ENCODE measurements at places on chromosomes 7 and 10.

- DNase-seq, result no peak
Observed at GRCh38 chr7:40047661-40048060, 86.8 kb downstream of the MPLKIP start.

GRCh38 chr10:99431190-99431760 lies 851 bp upstream of the GOT1 start:
- peak; percentile 90 for DNase-seq

DNA sequence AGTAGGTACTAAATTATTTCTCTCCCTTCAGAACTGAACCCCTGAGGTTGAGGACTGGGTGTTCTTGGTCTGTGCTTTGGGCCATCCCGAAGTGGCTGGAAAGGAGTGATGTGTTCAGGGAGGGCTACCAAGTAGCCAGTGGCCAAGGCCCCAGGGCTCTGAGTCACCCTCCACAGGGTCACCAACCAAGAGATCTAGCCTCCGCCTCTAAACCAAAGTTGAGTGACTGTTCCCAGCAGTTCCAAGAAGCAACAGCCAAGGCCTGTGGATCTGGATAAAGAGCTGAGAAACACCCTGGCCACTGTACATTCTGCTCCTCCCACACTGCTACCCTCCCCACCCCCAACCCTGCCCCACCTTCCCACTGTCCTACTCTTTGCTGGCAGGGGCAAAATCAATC lies 35.5 kb upstream of the KCNMA1 start:
- DNase-seq, result no peak

DNA sequence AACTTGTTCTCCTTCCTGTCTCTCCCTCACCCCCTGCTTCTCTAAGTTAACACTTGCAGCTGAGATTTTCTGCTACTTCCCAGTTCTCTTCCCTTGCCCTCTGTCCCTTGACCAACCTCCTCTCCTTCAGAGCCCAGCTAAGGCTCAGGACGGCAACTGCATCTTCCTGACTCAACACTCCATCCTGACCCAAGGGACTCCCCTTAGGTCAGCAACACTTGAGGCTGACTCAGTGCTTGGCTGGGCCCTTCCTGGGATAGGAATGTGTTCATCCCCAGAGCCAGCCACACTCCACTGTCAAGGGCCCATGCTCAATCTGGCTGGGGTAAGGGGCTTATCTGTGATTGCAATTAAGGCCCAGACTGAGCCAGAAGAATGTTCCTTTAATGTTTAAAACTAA lies 3.4 kb downstream of the CALHM2 start:
- DNase-seq, result peak; percentile 72

- peak; percentile 22 for DNase-seq
Observed at GRCh38 chr10:27568196-27569175, 64.4 kb downstream of the RAB18 start.

- DNase-seq, result no peak
Observed at GRCh38 chr7:14400271-14400670, 410.8 kb upstream of the ETV1 start.

GRCh38 chr7:106219170-106219569 lies 65.6 kb downstream of the NAMPT start:
- DNase-seq, result no peak

- DNase-seq, result no peak
Observed at GRCh38 chr7:114345494-114345893, 69.1 kb upstream of the FOXP2 start.

- no peak for DNase-seq
Observed at GRCh38 chr10:98400482-98400881, 14.5 kb downstream of the PYROXD2 start.

DNA sequence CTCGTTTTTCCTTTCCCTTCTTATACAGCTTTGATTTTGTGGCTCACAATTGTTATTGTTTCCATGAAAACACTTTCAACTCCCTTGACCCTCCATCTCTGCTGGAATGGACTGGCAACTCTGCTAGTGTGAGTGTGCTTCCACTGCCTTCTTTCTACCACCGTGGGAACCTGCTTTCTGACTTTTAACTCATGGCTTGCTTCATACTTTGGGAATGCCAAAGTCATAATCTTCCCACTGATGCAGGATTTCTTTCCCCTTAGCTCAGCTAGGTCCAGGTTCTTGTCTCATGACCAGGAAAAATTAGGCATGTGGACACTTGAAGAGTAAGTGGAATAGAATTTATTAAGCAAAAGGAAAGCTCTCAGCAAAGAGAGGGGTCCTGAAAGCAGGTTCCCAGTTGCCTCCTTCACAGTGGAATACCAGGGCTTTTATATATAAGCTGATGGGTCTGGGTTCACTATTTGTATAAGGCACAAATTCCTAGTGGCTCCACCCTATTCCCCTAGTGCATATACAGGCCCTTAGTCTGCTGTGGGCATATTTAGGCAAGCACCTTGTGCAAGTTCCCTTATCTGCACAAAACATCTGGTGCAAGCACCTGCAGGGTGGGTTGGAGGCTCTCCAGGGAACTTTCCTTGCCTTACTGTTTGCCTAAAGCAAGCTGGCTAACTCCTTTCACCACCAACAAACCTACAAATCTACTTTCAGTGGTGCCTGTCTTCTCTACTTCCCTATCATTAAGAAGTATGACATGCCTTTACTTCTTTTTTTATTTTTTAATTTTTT lies 119.5 kb downstream of the CFAP58 start:
- no peak for DNase-seq

DNA sequence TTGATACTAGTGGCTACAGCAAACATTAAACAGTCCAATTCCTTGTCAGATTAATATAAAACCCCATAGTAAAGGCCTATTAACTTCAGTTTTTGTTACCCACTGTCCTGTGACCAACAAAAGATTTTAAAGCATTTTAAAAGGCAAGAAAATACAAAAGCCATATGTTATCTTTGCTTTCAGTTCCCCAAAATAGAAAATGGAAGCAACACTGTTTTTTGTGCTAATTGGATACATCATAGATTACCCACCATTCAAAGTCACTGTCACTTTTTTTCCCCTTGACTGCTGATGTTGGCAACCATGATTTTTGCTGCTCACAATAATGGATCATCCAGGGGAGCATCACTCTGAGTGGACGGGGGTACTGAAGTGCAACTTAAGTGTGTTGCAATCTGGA lies 52.4 kb upstream of the TMEM140 start:
- no peak for DNase-seq

DNA sequence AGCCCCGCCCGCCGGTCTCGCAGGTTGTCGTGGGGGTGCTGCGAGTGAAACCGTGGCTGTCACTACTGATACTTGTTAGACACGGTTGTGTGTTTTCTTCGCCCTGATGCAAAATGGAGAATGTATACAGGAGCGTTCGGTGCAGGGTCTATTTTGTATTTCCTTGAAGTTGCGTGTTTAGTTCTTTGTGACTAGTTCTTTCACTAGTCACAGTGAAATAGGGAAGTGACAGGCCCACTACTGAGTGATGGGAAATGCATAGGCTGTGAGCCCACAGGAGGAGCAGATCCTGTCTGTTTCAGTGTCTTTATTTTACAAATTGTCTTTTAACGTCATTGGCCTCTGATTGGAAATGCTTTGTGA lies 675 bp downstream of the ABRAXAS2 start:
- DNase-seq, result peak; percentile 68

GRCh38 chr10:822661-823367 lies 108.7 kb downstream of the LARP4B start:
- peak; percentile 79 for DNase-seq

GRCh38 chr7:24778543-24779282 lies 21.4 kb upstream of the GSDME start:
- peak; percentile 92 for DNase-seq

DNA sequence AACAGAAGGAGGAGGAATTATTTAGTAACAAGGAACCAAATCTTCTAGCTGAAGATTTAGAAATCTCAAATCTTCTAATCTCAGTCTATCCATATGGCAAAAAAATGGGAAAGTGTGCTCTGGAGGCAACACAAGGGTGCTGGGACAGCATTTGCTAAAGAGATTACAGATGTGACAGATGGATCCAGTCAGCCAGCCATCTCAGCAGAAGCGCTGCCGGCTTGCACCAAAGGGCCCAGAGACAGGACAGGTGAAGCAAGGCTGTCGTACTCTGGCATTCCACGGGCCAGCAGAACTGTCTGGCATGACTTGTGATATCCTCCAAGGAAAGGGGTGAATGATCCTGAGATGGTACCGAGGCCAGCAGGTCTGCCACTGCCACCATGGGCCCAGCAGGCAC lies 45.7 kb upstream of the GJD4 start:
- no peak for DNase-seq

- no peak for DNase-seq
Observed at GRCh38 chr7:71770269-71770907, 638.4 kb downstream of the GALNT17 start.

DNA sequence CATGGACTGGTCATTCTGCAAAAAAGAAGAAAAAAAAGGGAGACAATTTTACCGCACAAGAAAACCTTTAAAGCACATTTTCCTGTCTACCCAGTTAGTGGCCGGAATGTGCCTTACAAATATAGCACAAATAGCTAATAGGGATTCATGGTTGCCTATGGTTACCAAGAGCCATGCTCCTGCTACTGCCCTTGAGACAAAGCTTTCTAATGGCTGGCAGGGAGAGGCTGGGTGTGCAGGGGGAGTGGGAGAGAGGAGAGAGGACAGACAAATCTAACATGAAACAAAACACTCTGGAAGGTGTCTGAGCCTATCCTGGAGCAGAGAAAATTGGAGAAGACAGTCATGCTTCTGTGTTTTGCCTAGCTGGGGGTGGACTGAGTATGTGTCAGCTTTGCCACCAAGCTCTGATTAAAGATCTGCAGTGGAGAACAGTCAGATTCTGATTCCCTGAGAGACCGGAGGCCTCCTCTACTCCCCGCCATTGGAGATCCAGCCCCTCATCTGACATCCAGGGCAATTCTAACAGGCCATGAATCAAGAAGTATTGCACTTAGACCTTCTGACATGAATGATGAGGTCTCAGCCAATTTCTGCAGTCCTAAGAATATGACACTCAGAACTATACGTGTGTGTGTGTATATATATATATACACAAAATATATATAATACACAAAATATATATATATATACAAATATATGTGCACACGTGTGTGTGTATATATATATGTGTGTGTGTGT lies 80.2 kb downstream of the PRTFDC1 start:
- DNase-seq, result peak; percentile 56

GRCh38 chr10:11907914-11908313 lies 84.8 kb downstream of the PROSER2 start:
- DNase-seq, result no peak

- DNase-seq, result no peak
Observed at GRCh38 chr10:49080965-49081364, 34.4 kb downstream of the VSTM4 start.

DNA sequence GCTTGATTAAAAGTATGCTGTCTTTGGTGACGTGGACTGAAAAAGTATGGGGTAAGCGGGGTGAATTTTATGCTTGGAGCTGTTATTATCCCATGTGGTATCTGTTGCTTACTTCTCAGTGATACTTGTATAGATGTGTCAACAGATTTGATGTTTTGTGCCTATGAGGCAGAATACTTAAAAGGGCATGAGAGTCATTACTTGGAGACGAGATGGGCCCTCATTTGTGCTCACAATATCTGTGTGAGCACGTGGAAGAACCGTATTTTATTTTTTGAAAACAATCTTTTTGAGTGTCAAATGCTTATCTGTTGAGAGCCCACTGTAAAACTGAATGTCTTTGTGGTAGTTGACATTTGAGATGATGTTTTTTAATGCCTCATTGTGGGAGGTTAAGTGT lies 281.9 kb downstream of the EXOC4 start:
- DNase-seq, result no peak

- DNase-seq, result no peak
Observed at GRCh38 chr10:1200866-1201807, 145.0 kb downstream of the WDR37 start.

- no peak for DNase-seq
Observed at GRCh38 chr10:98135222-98135899, 904 bp downstream of the R3HCC1L start.

GRCh38 chr7:135974667-135975066 lies 2.5 kb downstream of the MTPN start:
- DNase-seq, result no peak

DNA sequence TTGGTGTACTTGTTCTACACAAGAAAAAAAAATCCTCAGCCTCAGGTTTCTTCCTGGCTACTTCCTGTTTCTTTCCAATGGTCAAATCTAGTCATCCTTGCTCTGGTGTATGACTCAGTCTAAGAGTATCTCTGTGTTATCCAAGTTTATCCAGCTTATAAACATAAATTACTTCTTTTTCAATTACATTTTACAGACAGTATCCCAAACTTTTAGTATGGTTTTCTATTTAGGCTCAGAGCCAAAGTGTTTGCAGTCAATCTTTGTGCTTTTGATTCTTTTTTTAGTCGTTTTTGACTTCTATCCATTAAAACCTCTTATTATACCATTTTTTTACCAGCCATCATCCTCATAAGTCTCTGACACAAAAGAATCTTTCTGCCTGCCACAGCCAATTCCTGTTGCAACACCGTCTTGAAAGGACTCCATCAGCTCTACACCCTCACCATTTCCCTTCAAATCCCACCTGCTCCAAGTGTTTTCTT lies 294.6 kb downstream of the PTEN start:
- peak; percentile 41 for DNase-seq

- DNase-seq, result no peak
Observed at GRCh38 chr7:140349144-140349771, 49.1 kb downstream of the SLC37A3 start.

DNA sequence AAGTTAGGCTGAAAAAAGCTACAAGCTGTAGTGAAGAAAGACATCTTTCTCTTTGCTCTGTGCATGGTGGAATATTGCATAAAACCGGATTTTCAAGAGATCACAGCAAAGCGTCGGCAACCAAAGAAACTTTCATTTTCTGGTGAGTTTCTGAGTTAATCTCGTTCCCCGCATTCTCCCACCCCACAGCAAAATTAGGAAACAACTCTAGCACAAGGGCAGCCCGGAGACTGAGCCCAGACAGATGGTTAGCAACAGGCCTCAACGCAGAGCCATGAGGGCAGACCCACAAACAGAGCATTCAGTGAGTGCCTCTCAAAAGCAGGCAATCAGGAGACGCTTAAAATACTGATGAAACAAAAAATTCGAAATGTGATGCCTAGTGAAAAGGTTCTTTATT lies 396.1 kb upstream of the KLF6 start:
- no peak for DNase-seq

- no peak for DNase-seq
Observed at GRCh38 chr7:101559586-101559985, 69.5 kb downstream of the MYL10 start.

DNA sequence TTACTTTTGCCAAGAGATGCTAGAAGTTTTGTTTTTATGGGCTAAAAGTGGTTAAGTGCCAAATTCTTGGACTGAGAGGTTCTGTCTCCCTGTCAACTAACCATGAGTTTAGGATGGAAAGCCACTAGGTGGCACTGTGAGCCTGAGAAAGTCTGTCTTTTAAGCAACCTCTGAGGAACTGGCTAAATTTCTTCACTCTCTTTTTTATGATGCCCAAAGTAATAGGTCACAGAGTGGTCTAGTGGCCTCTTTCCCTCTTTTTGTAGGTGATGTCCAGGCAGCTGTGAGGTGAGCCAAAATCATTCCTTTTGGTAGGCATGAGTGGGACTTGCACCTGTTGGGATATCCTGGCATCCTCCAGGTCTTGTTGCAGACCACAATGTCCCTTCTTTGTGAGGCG lies 56.8 kb downstream of the SND1 start:
- DNase-seq, result peak; percentile 88

Measured in suppressor macrophage (primary cell).